ENCODE measurements at places on chromosomes 2 and 18. TPM values are rescaled to one million over a fixed set of nuclear protein-coding genes. Genes with fewer than 3 reads are reported as not detected.

DNA sequence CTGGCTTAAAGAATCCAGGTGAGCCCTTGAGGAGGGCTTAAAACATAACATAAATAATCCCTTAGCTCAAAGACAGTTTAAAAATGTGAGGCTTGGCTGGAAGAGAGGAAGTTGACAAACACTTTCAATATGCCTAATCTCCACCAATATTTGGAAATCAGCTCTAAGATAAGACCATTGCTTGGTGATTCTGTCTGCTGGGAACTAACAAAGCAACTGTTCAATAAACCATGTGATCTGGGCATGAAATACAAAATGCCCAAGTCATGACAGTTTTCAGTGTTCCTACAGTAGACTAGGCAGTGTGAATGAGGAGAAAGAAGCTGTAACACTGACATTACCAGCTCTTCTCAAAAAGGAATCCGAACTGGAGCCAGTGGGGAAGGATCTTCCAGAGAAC, 10.7 kb downstream of the MFF start:
- no peak overlapping the region for H3K4me3 ChIP-seq
- H3K27ac ChIP-seq: no peak overlapping the region
- no peaks in the 10 kb centered on the region for H3K27me3 ChIP-seq

GRCh38 chr2:208065476-208065875, 40.1 kb upstream of the PLEKHM3 start:
- no peak for DNase-seq
- H3K4me1 ChIP-seq: peaks cover 5% of the 10 kb centered on the region
- no peaks in the 10 kb centered on the region for H3K36me3 ChIP-seq
- peaks cover 13% of the 10 kb centered on the region for H3K27me3 ChIP-seq
- H3K27ac ChIP-seq: no peak overlapping the region
- no peak overlapping the region for H3K4me3 ChIP-seq

DNA sequence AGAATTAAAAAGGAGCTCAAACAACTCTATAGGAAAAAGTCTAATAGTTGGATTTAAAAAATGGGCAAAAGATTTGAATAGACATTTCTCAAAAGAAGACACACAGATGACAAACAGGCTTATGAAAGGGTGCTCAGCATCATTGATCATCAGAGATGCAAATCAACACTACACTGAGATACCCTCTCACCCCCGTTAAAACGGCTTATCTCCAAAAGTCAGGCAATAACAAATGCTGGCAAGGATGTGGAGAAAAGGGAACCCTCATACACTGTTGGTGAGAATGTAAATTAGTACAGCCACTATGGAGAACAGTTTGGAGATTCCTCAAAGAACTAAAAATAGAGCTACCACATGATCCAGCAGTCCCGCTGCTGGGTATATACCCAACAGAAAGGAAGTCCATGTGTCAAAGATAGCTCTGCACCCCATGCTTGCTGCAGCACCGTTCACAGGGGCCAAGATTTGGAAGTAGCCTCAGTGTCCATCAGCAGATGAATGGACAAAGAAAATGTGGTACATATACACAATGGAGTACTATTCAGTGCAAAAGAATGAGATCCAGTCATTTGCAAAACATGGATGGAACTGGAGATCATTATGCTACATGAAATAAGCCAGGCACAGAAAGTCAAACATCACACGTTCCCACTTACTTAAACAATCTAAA, 46.7 kb upstream of the B3GNT7 start:
- H3K27me3 ChIP-seq: no peaks in the 10 kb centered on the region
- peaks cover 53% of the 10 kb centered on the region for H3K36me3 ChIP-seq
- no peak overlapping the region for H3K4me3 ChIP-seq
- DNase-seq: no peak

The CPS1 gene
- total RNA-seq: 22.3 TPM

The FTCDNL1 gene
- 0.76 TPM for total RNA-seq

- H3K27ac ChIP-seq: no peak overlapping the region
- DNase-seq: no peak
- peaks cover 26% of the 10 kb centered on the region for H3K36me3 ChIP-seq
- no peak overlapping the region for H3K4me3 ChIP-seq
- peaks cover 26% of the 10 kb centered on the region for H3K4me1 ChIP-seq
These were observed 35.1 kb downstream of the VPS54 start for GRCh38 chr2:63983986-63984605.

The GTF3C2 gene
- total RNA-seq: 59.4 TPM

GRCh38 chr2:75098856-75099255, 100.5 kb downstream of the TACR1 start:
- no peak overlapping the region for H3K4me3 ChIP-seq
- no peaks in the 10 kb centered on the region for H3K36me3 ChIP-seq
- no peak overlapping the region for H3K27ac ChIP-seq
- DNase-seq: no peak
- H3K4me1 ChIP-seq: no peaks in the 10 kb centered on the region
- H3K27me3 ChIP-seq: peaks cover 13% of the 10 kb centered on the region

DNA sequence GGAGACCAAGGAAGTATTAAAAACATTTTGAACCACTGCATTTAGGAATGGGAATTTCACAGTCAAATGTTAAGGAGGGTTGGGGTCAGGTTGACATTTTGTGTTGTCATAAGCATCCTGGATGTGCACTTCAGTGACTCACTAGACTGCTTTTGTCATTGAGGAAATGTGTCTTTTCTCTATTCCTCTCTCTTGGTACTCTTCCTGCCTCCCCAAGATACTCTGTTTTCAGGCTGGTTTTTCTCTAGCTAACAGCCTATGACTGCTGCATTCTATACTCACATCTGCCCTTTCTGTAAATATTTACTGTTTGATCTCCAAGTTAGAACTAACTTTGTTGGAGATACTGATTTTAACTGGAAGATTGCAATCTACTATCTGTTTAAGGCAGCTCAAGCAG, 23.4 kb downstream of the XRCC5 start:
- H3K36me3 ChIP-seq: peaks cover 74% of the 10 kb centered on the region
- no peaks in the 10 kb centered on the region for H3K4me1 ChIP-seq
- H3K27me3 ChIP-seq: no peaks in the 10 kb centered on the region
- H3K4me3 ChIP-seq: no peak overlapping the region

DNA sequence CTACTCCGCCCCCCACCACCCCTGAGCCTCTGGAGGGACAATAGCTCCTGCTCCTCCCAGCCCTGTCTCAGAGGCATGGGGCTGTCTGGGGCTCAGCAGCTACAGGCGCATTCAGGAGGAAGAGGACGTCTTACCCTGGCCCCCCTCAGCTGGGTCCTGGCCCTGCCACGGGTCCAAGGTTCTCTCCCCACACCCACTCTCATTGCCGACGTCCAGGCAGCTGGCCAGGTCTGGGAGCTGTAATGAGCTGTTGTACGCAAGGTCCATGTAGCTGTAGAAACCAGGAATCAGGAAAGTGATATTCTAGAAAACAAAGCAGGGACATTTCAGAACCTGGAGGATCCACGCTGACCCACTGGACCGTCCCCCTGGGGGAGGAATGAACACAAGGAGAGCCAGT, 13.5 kb downstream of the PASK start:
- H3K27me3 ChIP-seq: no peaks in the 10 kb centered on the region
- H3K4me3 ChIP-seq: no peak overlapping the region
- DNase-seq: no peak

The OBSL1 gene
- total RNA-seq: 168 TPM

The TMEM178A gene
- 1.6 TPM for total RNA-seq

The CDH2 gene
- 83.8 TPM for total RNA-seq

- no peak overlapping the region for H3K4me3 ChIP-seq
- no peak overlapping the region for H3K27ac ChIP-seq
- no peaks in the 10 kb centered on the region for H3K4me1 ChIP-seq
- DNase-seq: no peak
These were observed 363.1 kb downstream of the NUP35 start for GRCh38 chr2:183487326-183487725.

DNA sequence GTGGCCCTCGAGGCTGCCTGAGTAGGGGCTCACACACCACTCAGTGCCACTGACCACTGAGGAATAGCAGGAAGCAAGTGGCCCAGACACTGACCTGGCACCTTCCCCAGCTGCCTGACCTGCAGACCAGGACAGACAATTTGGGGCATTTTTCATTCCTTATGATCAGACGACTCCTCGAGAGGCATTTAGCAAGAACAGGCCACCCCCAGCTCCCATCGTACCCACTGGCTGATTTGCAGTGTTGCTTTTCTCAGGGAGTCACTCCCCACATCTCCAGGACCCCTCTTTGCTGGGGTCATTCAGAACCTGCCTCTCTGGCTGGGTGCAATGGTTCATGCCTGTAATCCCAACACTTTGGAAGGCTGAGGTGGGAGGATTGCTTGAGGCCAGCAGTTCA, 185.7 kb downstream of the HAUS1 start:
- no peak for DNase-seq
- no peaks in the 10 kb centered on the region for H3K36me3 ChIP-seq
- no peaks in the 10 kb centered on the region for H3K27me3 ChIP-seq
- H3K4me1 ChIP-seq: peaks cover 5% of the 10 kb centered on the region

The CYP27A1 gene
- total RNA-seq: 4.1 TPM

The OSBPL1A gene
- total RNA-seq: 29.7 TPM

The SLC19A3 gene
- not detected for total RNA-seq

The COL4A3 gene
- 0.32 TPM for total RNA-seq

DNA sequence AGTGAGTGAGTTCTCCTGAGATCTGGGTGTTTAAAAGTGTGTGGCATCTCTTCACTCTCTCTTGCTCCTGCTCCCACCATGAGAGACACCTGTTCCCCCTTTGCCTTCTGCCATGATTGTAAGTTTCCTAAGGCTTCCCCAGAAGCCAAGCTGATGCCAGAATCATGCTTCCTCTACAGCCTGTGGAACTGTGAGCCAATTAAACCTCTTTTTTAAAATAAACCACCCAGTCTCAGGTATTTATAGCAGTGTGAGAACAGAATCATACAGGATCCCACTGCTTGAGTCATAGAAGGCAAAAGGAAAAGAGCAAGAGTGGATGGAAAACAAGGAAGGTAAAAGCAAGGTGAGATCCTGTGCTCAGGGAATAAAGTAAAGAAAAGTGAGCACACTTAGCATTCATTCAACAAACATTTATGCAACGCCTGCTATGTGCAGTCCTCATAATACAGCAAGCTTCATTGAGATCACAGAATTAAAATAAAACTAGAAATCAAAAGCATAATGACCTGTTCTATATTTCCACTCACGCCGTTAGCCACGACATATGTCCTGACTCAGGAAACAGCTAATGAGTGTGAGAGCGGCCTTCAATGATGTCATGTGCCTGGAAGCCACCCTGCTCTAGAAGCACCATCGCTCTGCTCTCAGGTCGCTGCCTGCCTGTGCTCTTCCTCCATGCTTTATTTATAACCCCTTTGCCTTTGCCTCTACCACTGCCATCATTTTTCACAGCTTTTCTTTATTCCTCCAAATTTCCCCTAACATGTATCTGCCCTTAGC, 11.3 kb upstream of the COPS8 start:
- H3K36me3 ChIP-seq: peaks cover 3% of the 10 kb centered on the region
- peaks cover 19% of the 10 kb centered on the region for H3K4me1 ChIP-seq
- no peak overlapping the region for H3K4me3 ChIP-seq
- no peaks in the 10 kb centered on the region for H3K27me3 ChIP-seq
- DNase-seq: no peak

- H3K4me3 ChIP-seq: peak overlapping the region; percentile 70
- no peaks in the 10 kb centered on the region for H3K36me3 ChIP-seq
- no peak for DNase-seq
- peak overlapping the region; percentile 16 for H3K27ac ChIP-seq
- peaks cover 57% of the 10 kb centered on the region for H3K27me3 ChIP-seq
These were observed 748 bp upstream of the ZNF804A start for GRCh38 chr2:184597571-184597991.

The C2orf81 gene
- total RNA-seq: 2.4 TPM

The PLEK gene
- not detected for total RNA-seq

GRCh38 chr18:38009320-38009719, 443.7 kb upstream of the CELF4 start:
- no peak for DNase-seq
- no peaks in the 10 kb centered on the region for H3K27me3 ChIP-seq
- no peak overlapping the region for H3K27ac ChIP-seq
- H3K4me3 ChIP-seq: no peak overlapping the region

DNA sequence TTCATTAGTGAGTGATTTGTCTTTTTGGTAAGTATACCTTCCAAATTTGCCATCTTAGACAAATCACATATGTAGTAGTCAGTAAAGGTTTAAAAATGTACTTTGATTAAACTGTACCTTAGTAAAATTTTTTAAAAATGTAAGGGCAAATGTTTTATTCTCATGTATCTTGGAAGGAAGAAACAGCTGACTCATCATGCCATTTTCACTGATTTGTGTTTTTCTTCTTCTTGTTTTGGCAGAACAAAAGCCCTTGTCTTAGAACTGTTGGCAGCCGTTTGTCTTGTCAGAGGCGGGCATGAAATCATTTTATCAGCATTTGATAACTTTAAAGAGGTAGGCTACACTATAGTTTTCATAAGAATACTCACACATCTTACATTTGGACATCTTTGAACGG, 136.5 kb downstream of the PRPF40A start:
- H3K36me3 ChIP-seq: peaks cover 8% of the 10 kb centered on the region
- H3K4me1 ChIP-seq: peaks cover 54% of the 10 kb centered on the region
- H3K27me3 ChIP-seq: no peaks in the 10 kb centered on the region
- DNase-seq: no peak
- H3K27ac ChIP-seq: peak overlapping the region; percentile 74

The MARCO gene
- not detected for total RNA-seq

The DYNC1I2 gene
- 118 TPM for total RNA-seq

DNA sequence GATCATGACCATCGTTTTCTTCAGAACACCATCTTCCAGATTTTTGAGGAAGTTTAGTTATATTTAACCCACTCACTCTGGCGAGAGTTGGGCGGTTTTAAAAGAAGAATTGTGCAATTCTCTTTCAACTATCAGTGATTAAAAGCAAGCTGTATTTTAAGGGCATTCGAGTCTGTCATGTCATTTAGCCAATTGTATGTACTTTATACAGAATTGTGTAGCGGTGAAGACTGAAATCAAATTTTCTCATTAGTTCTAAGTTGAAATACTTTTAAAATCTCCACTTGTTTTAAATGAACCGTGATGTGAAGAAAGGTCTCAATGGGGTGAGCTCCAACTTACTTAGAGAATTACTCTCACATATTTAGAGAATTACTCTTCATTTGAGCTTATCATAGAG, 214.6 kb upstream of the DTNA start:
- H3K4me3 ChIP-seq: no peak overlapping the region
- H3K4me1 ChIP-seq: peaks cover 6% of the 10 kb centered on the region
- no peak overlapping the region for H3K27ac ChIP-seq
- H3K36me3 ChIP-seq: no peaks in the 10 kb centered on the region

- no peaks in the 10 kb centered on the region for H3K4me1 ChIP-seq
- no peaks in the 10 kb centered on the region for H3K36me3 ChIP-seq
- no peak overlapping the region for H3K4me3 ChIP-seq
- DNase-seq: no peak
- no peaks in the 10 kb centered on the region for H3K27me3 ChIP-seq
These were observed 45.7 kb upstream of the ASPRV1 start for GRCh38 chr2:70007151-70007550.

DNA sequence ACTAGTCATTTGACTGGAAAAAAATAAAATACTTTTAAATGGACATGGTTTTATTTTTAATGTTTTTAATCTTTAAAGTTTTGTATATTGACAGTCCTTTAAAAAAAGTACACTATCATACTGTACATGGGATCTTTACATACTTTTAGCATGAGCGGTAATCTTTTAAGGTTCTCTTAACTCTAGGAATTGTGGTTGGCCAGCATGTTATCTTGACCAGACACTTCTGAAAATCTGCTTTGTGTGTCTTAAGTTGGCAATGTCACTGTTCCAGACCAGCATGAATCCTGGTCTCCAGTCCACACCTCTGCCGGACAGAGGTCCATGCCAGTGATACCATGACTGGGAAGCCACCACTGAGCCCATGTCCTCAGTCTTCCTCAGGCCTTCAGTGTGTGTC, 17.7 kb downstream of the ITGB1BP1 start:
- peaks cover 23% of the 10 kb centered on the region for H3K4me1 ChIP-seq
- no peaks in the 10 kb centered on the region for H3K27me3 ChIP-seq
- DNase-seq: no peak
- no peak overlapping the region for H3K4me3 ChIP-seq
- no peak overlapping the region for H3K27ac ChIP-seq
- H3K36me3 ChIP-seq: peaks cover 52% of the 10 kb centered on the region

The MYO3B gene
- total RNA-seq: not detected

Measured in osteocyte (in vitro differentiated cells).